ENCODE measurements at places on chromosomes 12 and 14. TPM values are rescaled to one million over a fixed set of nuclear protein-coding genes. Genes with fewer than 3 reads are reported as not detected.
A peak's percentile ranks its signal among the peaks of the same experiment; 100 is the strongest.

DNA sequence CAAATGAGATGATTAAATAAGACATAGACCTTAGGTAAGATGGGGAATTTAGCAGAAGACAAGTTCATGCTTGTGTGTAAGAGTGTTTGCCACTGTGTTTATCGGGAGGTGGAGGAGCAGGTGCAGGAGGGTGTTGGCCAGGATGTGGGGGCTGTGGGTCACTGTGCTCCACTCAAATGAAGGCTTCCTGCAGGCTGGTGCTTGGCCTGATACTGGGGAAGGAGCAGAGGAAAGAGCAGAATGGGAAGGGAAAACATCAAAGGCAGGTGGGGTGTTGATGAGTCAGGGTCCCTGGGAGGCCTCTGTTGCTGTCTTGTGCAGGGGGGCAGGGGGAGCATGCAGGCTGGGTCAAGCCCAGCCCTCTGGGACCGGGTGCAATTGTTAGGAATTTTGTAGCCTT lies 126.5 kb downstream of the TSPAN9 start:
- no peak for DNase-seq

GRCh38 chr12:91681751-91682150 lies 463.9 kb downstream of the BTG1 start:
- DNase-seq = no peak

DNA sequence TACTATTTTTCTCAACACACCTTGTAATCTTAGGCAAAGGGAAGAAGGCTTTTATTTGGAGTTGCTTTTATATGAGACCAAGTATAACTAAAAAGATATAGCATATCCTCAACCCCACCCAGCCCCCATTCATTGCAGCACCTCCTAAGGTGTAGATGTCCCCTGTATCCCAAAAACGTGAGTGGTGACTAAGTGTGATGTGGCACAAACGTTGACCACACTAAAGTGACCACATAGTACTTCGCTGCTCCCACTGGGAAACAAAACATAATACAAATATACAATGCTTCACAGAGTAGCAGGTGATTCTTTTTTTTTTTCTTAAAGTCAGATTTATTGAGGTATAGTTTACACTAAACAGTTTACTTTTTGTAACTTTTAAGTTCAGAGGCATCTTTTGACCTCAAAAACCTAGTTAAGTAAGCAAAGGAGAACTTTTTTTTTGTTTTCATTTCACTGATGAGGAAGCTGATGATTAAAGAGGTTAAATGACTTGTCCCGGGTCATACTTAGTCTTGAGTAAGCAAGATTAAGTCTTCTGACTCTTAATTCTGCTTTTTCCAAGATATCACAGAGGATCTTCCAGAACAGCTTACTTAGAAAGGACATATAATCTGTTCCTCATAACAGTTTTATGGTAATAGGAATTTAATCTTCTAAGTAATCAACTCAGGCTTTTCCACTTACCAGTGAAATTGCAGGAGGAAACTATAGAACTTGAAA lies 245.2 kb upstream of the PLEKHG7 start:
- DNase-seq = no peak

GRCh38 chr14:93952829-93953228 lies 23.5 kb downstream of the ASB2 start:
- no peak for DNase-seq

The OTX2 gene
- not detected for total RNA-seq

DNA sequence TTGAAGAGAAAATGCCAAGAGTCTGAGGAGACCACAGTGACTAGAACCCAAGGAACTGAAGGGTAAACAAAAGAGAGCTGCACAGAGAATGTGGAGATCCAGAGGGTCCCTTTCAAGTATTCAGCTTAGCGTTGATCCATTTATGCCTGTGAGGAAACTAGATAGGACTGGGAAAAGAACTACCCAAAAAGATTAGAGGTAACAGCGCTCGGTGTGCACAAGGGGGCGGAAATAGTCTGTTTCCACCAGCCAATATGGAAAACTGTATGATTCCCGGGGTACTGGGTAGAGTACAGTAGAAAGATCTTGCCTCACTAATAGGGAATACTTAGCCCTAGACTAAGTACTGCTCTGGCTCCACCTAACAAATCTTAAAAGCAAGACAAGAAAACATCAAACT lies 135.5 kb downstream of the DPF3 start:
- DNase-seq = no peak

- DNase-seq = no peak
Observed at GRCh38 chr12:82966001-82966559, 279.4 kb downstream of the TMTC2 start.

DNA sequence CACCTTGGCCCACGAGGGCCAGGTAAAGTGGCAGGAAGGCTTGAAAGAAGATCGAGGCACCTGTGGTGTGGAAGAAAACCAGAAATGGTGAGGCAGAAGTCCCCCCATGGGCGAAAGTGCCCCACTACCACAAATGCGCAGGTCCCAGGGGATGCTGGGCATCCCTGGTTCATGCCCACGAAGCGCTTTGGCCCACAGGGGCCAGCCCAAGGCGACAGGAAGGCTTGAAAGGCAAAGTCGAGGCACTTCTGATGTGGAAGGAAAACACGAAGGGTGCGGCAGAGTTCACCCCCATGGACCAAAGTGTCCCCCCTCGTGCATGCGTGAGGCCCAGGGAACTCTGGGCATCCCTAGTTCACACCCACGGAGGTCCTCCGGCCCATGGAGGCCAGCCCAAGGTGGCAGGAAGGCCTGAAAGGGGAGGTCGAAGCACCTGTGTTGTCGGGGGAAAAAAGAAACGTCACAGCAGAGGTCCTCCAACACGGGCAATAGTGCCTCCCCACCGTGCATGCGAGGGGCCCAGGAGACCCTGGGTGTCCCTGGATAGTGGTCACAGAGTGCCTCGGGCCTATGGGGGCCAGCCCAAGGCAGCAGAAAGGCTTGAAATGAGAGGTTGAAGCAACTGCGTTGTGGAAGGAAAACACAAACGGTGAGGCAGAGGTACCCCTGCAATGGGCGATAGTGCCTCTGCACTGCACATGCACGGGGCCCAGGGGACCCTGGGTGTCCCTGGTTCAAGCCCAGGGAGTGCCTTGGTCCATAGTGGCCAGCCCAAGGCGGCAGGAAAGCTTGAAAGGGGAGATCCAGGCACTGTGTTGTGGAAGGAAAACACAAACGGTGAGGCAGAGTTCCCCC lies 373.9 kb downstream of the ALG10 start:
- peak; percentile 4 for DNase-seq

GRCh38 chr14:51185180-51185579 lies 54.9 kb upstream of the TMX1 start:
- no peak for DNase-seq

The INHBE gene
- total RNA-seq = not detected

GRCh38 chr14:64623554-64624165 lies 73.9 kb downstream of the PPP1R36 start:
- DNase-seq = no peak

DNA sequence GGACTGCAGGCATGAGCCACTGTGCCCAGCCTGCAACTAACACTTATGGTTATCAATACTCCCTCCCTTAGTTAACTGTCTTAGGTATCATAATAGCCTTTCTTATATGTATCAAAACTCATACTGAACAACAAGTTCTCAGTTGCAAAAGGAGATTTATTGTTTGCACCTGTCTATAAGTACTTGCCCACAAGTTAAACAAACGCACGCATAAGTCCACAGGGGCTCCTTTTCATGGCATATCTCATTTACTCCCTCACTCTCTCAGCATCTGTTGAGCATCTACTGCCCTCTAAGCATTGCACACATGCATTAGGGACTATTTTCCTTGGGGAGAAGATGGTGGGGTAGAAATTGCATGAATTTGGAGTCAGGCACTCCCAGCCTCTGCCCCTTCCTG lies 46.7 kb upstream of the CORO1C start:
- DNase-seq = no peak

DNA sequence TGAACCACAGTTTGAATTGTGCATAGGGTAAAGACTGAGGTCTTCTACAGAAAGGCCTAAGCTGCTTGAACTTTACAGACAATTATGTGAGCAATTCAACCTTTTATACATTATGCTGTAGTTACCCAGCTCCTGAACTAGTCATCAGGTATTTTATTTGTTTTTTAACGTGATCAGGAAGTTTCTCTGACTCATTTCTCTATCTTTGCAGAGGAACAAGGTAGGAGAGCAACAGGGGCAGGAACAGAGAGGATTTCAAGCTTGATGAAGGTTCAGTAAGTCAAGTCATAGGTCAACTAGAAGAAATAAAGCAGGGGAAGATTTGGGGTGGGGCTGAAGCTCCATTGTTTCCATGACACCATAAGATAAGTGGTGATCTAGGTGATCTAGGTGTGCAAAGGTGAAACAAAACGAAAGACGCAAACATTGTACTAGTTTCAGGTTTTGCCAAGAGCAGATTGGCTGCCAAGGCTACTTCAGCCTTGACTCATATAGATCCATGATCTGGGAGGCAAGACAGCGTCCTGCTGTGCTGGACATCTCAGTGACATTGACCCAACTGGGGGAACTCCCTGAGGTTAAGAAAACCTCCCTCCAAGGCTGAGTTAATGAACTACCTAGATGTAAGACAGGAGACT lies 198.1 kb downstream of the DAD1 start:
- DNase-seq = no peak

DNA sequence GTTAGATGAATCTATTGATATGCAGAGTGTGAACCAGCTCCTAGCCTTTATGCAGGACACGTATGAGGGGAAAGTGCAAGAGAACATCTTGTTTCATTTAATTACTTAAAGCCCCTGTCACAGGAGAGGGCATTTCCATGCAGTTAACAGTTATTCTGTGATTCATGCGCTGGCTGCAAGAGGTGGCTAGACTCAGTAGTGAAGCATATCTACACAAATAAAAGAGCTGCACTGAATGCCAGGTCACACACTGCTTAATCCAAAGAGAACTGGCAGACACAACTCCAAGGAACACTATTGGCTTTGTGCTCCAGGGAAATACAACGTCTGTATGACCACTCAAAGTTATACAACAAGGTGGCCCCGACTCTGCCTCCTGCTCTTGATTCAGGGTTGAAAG lies 394.1 kb downstream of the C12orf75 start:
- DNase-seq = no peak

GRCh38 chr14:50970886-50971781 lies 26.9 kb upstream of the PYGL start:
- DNase-seq = no peak

GRCh38 chr12:108825201-108825950 lies 32.0 kb downstream of the SSH1 start:
- DNase-seq = no peak

The TRIM9 gene
- 0.24 TPM for total RNA-seq

The DIO2 gene
- total RNA-seq = 5.0 TPM

The BTG1 gene
- 152 TPM for total RNA-seq
